ENCODE measurements at places on chromosomes 5 and 9. TPM values are rescaled to one million over a fixed set of nuclear protein-coding genes. Genes with fewer than 3 reads are reported as not detected.

LCN12 gene
- 0.38 TPM for total RNA-seq

GRCh38 chr5:52043543-52043942 is 660.3 kb downstream of the ISL1 start:
- DNase-seq = peak; percentile 0

- DNase-seq = no peak
Observed at GRCh38 chr9:136714096-136714892, 1.9 kb downstream of the DIPK1B start.

DNA sequence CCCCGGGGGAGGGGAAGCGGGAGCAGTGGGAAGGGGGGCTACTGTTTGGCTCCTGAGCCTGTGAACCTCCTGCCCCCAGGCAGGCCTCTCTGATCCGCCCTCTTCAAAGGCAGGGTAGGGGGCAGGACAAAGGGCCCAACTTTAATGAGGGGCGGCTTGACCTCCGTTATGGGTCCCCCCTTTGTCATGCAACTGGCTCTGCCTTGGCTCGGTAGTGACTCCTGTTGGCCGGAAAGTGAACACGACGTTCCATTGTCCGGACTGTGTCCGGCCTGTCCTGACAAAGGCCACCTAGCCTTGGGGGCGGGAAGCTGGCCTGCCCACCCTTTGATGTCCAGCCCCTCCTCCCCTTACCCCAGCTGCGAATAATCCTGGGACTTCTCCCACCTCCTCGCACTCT is 1.3 kb downstream of the CDX1 start:
- DNase-seq = peak; percentile 74

GRCh38 chr9:120030847-120031246 is 549.1 kb downstream of the CDK5RAP2 start:
- no peak for DNase-seq

DNA sequence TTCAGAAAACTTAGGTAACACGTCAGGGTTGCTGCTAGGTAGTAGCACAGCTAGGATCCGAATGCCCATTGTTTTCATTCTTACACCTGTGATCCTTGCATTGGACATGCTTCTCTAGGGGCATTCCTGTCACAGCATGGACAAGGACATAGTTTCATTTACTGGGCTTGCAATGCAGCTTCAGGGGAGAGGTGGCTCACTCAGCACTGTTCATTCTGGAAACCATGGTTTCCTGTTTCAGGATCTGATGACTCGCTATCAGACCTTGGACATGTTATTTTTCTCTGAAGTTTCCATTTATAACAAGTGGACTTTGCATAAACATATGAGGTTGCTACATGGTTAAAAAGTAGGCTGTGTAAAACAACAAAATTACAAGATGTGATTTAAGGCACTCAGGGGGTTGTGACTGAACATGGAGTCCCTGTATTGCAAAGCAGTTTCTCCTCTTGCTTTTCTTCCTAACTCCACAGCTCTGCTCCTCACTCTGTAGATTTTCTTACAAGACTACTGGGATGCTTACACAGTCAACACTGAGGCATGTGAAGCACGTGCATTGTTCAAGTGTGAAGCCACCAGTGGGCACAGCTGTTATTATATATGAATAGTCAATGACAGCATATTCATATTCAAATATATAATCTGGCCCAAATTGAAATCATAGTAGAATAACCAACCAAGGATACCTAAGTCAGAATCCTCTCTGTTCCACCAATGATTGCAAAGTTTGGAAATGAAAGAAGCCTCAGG is 66.1 kb upstream of the STK32A start:
- DNase-seq = no peak

GRCh38 chr5:133147411-133147810 is 95.6 kb downstream of the HSPA4 start:
- no peak for DNase-seq

DNA sequence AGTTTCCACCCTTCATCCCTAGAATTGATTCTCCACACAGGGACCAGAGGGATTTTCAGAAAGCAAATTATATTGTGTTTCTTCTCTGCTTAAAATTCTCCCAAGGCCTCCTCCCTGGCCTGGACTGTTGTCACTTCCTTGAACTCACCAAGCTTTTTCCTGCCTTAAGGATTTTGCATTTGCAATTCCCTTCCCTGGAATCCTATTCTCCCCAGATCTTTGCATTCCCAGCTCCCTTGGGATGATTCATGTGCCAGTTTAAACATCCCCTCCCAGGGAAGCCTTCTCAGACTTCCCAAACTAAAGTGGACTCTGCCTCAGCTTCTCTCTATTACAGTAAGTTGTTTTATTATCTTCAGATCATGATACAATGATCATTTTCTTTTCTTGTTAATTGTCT is 35.2 kb upstream of the PDE8B start:
- peak; percentile 45 for DNase-seq

DNA sequence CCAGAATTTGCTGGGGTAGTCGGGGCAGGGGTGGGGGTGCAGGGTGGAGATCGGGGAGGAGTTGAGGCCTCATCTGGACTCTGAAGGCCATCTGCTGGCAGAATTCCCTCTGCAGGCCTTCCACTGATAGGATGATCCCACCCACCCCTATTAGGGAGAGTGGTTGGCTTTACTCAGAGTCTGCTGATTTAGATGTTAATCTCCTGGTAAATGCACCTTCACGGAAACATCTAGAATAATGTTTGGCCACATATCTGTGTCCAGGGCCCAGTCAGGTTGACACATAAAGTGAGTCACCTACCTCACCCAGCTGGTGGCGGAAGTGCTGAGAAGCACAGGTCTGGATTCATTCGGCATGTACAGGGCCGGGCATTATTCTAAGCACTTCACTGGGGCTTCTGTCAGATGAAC is 50.0 kb downstream of the DAPK1 start:
- DNase-seq = no peak

- peak; percentile 43 for DNase-seq
Observed at GRCh38 chr9:134187891-134188385, 23.6 kb upstream of the RNU6ATAC start.

GRCh38 chr9:98085944-98086343 is 29.4 kb downstream of the NANS start:
- DNase-seq = peak; percentile 88

DNA sequence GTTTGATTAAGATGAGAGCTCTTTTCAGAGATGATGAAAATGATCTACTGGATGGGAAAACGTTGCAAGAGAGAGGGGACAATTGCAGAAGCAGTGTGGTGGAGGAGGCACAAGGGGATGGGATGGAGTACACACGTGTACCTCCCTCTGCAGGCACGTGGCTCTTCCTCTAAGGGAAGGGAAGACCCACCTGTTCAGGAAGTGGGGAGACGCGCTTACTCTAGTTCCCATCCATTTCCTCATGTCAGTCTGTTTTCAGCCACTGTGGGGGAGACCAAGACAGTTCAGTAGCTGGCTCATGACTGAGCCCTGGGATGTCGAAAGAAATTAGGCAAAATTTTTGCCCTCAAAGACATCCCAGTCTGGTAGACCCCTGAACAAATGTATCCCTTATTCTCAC is 619.2 kb upstream of the CLINT1 start:
- no peak for DNase-seq

IL11RA gene
- total RNA-seq = 7.3 TPM

- no peak for DNase-seq
Observed at GRCh38 chr5:73938280-73938937, 312.4 kb downstream of the ARHGEF28 start.

DNA sequence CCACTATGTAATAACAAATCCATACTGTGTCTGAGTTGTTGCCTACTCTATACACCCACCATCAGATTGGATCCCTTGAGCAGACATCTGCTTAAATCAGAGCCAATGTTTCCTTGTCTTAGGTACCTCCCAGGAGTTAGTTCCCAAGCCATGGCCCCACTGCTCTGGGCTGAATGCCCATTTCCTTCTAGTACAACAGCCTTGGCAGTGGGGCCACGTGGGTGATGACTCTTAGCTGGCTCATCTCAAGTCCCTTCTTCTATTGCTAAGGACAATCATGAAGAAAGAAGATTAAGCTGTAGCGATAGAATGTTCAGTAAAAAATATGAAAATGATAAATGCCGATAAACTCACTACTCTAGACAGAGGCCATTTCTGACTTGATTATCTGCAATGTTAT is 16.6 kb downstream of the PTGR1 start:
- no peak for DNase-seq

GRCh38 chr9:114721491-114722079 is 39.6 kb upstream of the TEX48 start:
- no peak for DNase-seq

GRCh38 chr5:136963504-136963903 is 535.6 kb downstream of the SPOCK1 start:
- DNase-seq = no peak

- DNase-seq = peak; percentile 54
Observed at GRCh38 chr5:10775646-10776045, 14.6 kb upstream of the DAP start.

DNA sequence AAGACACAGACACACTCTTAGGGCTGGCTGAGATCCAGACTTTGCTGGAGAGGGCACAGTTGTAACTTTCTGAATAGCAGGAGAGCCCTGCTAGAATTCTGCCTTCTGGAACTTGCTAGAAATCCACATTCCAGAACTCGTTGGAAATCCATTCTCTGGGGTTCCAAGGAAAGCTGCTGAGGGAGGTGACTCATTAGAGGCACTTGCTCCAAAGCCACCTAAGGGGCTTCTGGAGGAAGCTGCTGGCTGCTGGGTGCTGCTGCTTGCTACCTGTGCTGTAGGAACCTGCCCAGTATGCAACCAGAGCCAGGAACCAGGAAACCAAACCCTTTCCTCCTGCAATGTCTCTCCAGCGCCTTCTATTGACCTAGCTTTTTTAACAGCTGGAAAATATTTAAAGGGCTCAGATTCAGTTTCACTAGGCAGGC is 4.1 kb upstream of the TLE4 start:
- DNase-seq = no peak

DNA sequence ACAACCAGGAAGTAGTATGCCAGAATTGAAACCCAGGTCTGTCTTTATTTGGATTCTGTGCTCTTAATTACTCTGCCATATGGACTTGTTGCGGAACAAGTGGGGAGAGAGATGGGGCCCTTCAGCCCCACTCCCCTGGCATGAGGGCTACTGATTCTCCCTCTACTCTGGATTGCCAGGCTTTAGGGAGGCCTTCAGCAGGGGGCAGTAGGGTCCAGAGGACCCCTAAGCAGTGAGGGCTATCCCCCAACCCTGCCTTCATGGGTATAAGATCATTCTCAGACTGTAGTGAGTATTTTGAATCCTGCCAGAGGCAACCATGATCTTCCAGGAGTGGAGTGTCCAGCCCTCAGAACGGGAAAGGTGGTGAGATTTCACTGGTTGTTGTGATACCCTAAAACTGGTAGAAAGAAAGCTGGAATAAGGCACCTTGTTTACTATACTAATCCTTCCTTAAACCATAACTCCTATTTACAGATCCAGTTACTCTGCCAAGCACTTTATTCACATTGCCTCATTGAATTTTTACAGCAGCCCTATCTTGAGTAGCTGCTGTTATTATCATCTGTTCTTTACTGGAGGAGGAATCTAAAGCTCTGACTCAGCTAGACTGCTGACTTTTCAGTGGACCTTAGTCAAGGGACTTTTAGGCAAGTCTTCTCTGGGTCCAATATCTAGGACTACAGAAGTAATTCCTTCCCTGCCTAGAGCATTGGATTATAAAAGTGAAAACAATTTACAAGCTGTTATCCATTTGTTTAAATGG is 31.3 kb upstream of the LARP1 start:
- DNase-seq = no peak

- DNase-seq = no peak
Observed at GRCh38 chr5:180720486-180720885, 19.4 kb downstream of the OR2Y1 start.

GRCh38 chr5:56482363-56482762 is 249.2 kb upstream of the ANKRD55 start:
- no peak for DNase-seq

ALDH1A1 gene
- 4.5 TPM for total RNA-seq

GRCh38 chr9:34961574-34962490 is 3.7 kb downstream of the PHF24 start:
- DNase-seq = no peak

DNA sequence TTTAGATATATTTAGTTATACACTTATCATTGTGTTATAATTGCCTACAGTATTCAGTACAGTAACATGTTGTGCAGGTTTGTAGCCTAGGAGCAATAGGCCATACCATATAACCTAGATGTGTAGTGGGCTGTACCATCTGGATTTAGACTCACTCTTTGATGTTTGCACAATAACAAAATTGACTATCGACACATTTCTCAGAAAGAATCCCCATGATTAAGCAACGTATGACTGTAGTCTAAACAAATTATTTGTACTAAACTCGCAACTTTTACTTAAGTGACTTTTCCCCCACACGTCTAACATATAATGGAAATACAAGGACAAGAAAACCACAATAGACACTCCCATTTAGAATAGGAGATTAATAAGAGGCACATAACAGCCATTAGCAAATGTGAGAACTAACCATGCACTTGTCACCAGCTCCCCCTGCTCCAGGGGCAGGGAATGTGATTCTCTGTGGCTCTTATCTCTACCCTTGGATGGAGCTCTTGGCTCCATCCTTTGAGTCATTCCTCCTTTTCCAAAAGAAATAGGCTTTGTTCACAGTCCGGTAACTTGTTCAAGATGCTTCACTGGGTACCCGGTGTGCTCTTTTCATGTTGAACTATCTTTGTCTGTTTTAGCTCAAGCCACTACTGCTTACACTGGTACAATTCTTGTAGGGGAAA is 8.7 kb upstream of the B4GALT1 start:
- DNase-seq = no peak

DNA sequence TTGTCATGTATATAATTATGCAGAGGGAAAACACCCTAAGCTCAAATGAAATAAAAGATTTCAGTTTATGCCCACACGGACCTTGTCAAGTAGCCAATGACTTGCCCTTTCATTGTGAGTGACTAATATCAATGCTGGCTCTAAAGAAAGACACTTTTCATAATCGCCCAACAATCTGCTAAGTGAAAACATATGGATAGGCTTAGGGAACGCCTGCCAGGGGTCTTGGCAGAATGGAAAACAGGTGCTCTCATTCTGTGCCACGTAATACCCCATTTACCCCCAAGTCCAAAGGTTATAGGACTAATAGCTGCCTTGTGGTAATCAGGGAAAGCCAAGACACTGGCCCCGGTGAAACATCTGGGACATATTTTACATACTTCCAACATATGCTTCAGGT is 157.7 kb downstream of the SLF1 start:
- DNase-seq = no peak

ADAMTSL2 gene
- total RNA-seq = 0.70 TPM

DNA sequence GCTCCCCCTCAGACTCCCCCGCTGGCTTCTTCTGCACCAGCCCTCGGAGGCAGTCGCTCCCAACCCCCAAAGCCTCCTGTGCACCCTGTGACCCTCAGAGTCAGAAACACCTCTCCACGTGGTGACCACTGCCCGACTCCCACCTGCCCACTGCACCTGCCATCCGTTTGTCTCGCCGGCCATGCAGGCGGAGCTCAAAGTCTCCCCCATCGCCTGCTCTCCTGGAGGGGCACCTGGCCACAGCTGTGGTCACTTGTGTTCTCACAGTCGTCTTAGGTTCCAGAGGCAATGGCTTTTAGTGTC is 38.2 kb downstream of the MRPL36 start:
- no peak for DNase-seq

SEC61B gene
- 150 TPM for total RNA-seq

GRCh38 chr9:18429070-18429469 is 44.9 kb upstream of the ADAMTSL1 start:
- no peak for DNase-seq
